ENCODE measurements at places on chromosomes 4 and X. TPM values are rescaled to one million over a fixed set of nuclear protein-coding genes. Genes with fewer than 3 reads are reported as not detected.

Gene ABLIM2
- not detected for total RNA-seq

Gene F8A3
- total RNA-seq = 0.06 TPM

Gene MAGEA8
- not detected for total RNA-seq

Gene PGM2
- total RNA-seq = 104 TPM

Gene FABP2
- not detected for total RNA-seq

Gene GLRA2
- total RNA-seq = not detected

Gene RXFP1
- not detected for total RNA-seq

Gene TMEM35A
- not detected for total RNA-seq

Gene SMIM43
- not detected for total RNA-seq

Gene GAK
- 121 TPM for total RNA-seq

Gene ARHGAP10
- 19.1 TPM for total RNA-seq

Gene TMSB15C
- total RNA-seq = 0.73 TPM
